ENCODE measurements at places on chromosomes 16 and 17. TPM values are rescaled to one million over a fixed set of nuclear protein-coding genes. Genes with fewer than 3 reads are reported as not detected.

Gene HMOX2
- 88.4 TPM for total RNA-seq

Gene PRDM7
- total RNA-seq, result not detected

GRCh38 chr16:83438326-83438725 is 369.5 kb upstream of the HSBP1 start:
- no peaks in the 10 kb centered on the region for H3K36me3 ChIP-seq
- no peak overlapping the region for H3K27ac ChIP-seq

DNA sequence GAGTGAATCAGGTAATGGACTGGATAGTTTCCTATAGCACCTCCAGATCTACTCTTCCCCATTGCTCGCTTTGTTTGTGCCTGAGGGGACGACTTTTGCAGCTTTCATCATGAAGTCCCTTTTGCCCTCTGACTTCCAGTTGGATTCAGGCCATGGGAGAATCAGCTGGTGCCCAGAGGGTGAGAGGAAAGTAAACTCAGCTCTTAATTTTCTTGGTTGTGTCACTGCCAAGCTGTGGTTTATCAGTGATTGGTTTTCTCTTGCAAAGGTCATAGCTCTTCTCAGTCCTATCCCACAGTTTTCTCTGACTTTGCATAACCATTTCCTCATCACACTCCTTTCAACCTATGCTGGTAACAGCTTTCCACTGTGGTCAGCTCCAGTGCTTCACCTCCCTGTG is 200.1 kb downstream of the KCNJ2 start:
- H3K36me3 ChIP-seq, result no peaks in the 10 kb centered on the region
- no peaks in the 10 kb centered on the region for H3K4me1 ChIP-seq
- no peak for DNase-seq

- no peak for DNase-seq
- no peak overlapping the region for H3K4me3 ChIP-seq
- H3K4me1 ChIP-seq, result peaks cover 75% of the 10 kb centered on the region
- peaks cover 26% of the 10 kb centered on the region for H3K36me3 ChIP-seq
- H3K27me3 ChIP-seq, result no peaks in the 10 kb centered on the region
These were observed 56.9 kb upstream of the LGALS9 start for GRCh38 chr17:27573971-27574525.

GRCh38 chr16:16861546-16861945 is 482.6 kb downstream of the NPIPA7 start:
- no peaks in the 10 kb centered on the region for H3K36me3 ChIP-seq
- no peaks in the 10 kb centered on the region for H3K4me1 ChIP-seq
- peaks cover 4% of the 10 kb centered on the region for H3K27me3 ChIP-seq
- H3K27ac ChIP-seq, result no peak overlapping the region

GRCh38 chr16:67780847-67781564 is 25.4 kb downstream of the RANBP10 start:
- H3K27me3 ChIP-seq, result no peaks in the 10 kb centered on the region
- H3K4me1 ChIP-seq, result peaks cover 27% of the 10 kb centered on the region
- peaks cover 21% of the 10 kb centered on the region for H3K36me3 ChIP-seq
- no peak overlapping the region for H3K4me3 ChIP-seq

DNA sequence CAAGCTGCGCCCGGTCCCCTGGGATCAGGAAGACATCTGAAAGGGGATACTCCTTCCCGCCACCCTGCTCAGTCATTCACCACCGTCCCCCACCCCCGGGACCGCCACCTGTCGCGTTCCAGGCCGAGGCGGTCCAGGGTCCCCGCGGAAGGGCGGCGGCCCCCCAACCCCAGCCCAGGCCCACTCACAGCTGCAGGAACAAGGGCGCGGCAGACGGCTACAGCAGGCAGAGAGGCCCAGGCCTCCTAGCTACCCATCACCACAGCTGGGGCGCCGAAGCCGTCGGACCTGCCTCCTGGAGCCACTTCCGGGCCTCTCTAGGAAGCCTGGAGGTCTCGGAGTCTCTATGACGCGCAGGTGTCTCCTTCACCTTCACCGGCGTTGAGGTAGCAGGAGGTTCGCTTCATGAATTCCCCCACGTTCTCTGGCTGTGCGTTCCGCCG is at the start of gene SDR42E1:
TSS of gene SDR42E1 (minus strand) at position 272 of the 443 bp plus-strand sequence. CDS start 10,612 bp downstream, outside the sequence.
- peaks cover 17% of the 10 kb centered on the region for H3K4me1 ChIP-seq
- DNase-seq, result peak; percentile 75
- peak within 1 kb of the TSS; percentile 73 for H3K27ac ChIP-seq
- peaks cover 40% of the 10 kb centered on the region for H3K36me3 ChIP-seq

- peaks cover 6% of the 10 kb centered on the region for H3K36me3 ChIP-seq
- H3K4me1 ChIP-seq, result peaks cover 18% of the 10 kb centered on the region
- H3K4me3 ChIP-seq, result no peak overlapping the region
- no peak for DNase-seq
- no peaks in the 10 kb centered on the region for H3K27me3 ChIP-seq
- H3K27ac ChIP-seq, result no peak overlapping the region
These were observed 155.1 kb downstream of the CHD9 start for GRCh38 chr16:53209877-53210276.

GRCh38 chr16:65910291-65910690 is 456.2 kb upstream of the CDH5 start:
- H3K4me3 ChIP-seq, result no peak overlapping the region
- no peak for DNase-seq
- H3K36me3 ChIP-seq, result no peaks in the 10 kb centered on the region
- no peaks in the 10 kb centered on the region for H3K27me3 ChIP-seq

GRCh38 chr16:85507342-85507741 is 105.8 kb upstream of the GSE1 start:
- no peak overlapping the region for H3K27ac ChIP-seq
- no peaks in the 10 kb centered on the region for H3K27me3 ChIP-seq
- no peak overlapping the region for H3K4me3 ChIP-seq
- H3K4me1 ChIP-seq, result no peaks in the 10 kb centered on the region
- no peaks in the 10 kb centered on the region for H3K36me3 ChIP-seq
- no peak for DNase-seq

DNA sequence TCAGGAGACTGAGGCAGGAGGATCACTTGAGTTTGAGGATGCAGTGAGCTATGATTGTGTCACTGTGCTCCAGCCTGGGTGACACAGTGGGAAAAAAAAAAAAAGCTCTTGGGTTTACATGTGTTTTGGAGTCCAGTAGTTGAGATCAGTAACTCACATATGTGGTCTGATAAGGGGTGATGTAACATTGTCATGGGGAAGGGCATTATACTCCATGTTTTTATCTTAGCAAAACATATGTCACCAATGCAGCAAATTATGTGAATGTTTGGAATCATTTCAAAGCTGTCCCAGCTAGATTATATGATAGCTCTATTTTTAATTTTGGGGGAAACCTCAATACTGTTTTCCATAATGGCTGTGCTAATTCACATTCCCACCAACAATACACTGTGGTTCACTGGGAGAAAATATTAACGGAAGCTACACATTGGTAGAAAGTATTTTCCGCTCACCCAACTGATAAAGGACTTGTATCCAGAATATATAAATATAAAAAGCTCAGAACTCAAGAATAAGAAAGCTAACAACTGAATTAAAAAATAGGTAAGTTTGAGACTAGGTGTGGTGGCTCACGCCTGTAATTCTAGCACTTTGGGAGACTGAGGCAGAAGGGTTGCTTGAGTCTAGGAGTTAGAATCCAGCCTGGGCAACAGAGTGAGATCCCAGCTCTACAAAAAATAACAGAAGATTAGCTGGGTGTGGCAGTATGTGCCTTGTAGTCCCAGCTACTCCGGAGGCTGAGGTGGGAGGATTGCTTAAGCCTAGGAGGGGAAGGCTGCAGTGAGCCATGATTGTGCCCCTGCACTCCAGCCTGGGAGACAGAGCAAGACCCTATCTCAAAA is 224.1 kb upstream of the TBX2 start:
- no peaks in the 10 kb centered on the region for H3K27me3 ChIP-seq
- H3K4me1 ChIP-seq, result no peaks in the 10 kb centered on the region
- no peak overlapping the region for H3K4me3 ChIP-seq
- no peak for DNase-seq

DNA sequence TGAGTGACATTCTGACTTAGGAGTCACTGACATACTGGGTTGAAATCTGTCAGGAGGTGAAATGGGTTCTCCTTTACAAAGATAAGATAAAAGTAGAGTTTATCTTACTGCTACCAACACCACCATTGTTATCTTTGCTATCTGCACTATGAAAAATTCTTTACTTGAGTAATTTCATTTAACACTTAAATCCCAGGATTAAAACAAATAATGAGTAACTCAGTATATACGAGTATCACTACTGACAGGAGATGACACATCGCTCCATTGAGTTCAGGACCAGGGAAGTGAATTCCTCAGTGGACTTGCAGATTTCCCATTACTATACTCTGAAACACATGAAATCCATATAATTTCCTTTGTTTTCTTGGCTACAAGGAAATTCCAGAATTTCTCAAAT is 242.1 kb upstream of the NLRP1 start:
- H3K4me3 ChIP-seq, result no peak overlapping the region
- DNase-seq, result no peak
- no peaks in the 10 kb centered on the region for H3K4me1 ChIP-seq
- H3K36me3 ChIP-seq, result no peaks in the 10 kb centered on the region

DNA sequence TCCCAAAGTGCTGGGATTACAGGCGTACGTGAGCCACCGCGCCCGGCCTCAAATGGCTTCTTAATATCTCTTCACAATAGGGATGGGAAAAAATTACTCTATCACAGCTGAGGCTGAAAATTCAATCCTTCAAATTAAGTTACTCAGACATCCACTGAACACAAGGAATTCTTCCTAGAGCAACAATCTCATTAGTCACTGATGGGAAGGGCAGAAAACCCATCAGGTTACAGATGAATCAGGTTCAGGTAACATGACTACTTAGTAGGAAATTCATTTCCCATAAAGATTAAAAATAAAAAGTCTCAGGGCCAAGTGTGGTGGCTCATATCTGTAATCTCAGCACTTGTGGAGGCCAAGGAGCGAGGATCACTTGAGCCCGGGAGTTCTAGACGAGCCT is 42.5 kb upstream of the ABR start:
- no peaks in the 10 kb centered on the region for H3K36me3 ChIP-seq
- H3K4me1 ChIP-seq, result no peaks in the 10 kb centered on the region
- H3K27ac ChIP-seq, result no peak overlapping the region

GRCh38 chr17:7867881-7868329 is 10.1 kb downstream of the CYB5D1 start:
- no peak for DNase-seq
- H3K27ac ChIP-seq, result peak overlapping the region; percentile 58
- no peaks in the 10 kb centered on the region for H3K27me3 ChIP-seq
